ENCODE measurements at places on chromosomes 12 and 14.

DNA sequence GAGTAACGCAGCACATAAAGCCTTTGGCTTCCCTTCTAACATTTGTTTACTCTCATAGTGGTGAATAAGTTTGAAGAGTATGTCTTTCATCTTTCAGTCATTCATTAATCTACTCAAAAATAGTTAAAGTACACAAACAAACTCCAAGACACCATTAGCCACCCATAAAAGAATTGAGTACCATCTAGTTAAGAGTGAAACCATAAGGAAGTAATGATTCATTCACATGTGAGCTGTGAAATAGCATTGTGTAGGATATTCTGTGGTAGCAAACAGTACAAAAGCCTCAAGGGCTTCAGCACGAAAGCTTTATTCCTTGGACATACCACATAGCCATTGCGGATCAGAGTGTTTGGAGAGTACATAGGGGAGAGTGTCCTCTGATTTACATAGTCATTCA, 13.9 kb downstream of the SYT1 start:
- no peak for DNase-seq

GRCh38 chr12:92814584-92814983, 111.8 kb downstream of the PLEKHG7 start:
- DNase-seq, result no peak

DNA sequence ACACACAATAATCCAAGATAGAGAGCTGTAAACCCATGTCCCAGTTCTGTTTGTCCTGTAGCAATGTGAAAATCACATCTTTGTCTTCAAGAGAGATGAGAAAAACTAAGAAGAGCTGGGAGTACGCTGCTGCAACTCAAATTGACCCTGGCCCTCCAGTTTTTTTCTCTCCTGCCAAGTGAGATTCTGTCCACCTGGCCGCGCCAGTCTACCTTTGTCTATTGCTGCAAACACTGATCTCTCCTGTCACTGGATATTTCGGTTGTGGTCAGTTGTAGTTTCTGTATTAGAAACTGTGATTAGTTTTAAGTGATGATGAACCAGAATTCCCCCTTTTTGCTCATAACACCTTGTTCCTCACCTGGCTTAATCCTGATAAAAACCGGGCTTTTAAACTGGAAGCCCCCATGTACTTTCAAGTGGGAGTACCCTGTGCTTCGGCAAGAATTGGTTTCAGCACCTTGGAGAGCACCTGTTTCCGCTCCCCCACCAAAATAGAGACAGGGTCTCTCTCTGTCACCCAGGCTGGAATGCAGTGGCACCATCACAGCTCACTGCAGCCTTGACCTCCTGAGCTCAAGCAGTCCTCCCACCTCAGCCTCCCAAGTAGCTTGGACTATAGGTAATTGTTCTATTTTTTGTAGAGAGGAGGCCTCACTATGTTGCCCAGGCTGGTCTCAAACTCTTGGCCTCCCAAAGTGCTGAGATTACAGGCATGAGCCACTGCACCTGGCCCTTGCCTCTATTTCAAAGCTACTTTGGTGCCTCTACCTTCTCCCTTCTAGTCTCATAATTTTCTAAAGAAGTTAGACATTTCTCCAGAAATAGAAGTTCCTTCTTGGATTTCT, 156.8 kb downstream of the PHETA1 start:
- DNase-seq, result no peak

DNA sequence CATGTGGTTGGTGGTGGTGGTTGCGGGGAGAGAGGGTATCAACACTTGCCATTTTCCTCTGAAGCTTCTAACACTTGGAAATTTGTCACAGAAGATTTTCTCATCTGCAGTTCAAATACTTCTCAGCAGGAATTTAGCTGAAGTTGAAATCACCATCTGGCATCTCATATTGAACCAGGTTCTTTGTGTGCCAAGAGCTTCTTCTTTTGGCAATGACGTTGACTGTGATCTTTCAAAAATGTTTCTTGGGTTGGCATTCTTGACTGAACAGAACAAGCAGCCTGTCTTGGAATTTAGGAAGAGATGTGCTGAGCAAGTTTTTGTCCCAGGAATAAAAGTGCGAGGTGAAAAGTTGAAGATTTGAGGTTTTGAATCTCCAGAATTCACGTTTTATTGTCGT, 8.7 kb upstream of the NIN start:
- DNase-seq, result no peak

DNA sequence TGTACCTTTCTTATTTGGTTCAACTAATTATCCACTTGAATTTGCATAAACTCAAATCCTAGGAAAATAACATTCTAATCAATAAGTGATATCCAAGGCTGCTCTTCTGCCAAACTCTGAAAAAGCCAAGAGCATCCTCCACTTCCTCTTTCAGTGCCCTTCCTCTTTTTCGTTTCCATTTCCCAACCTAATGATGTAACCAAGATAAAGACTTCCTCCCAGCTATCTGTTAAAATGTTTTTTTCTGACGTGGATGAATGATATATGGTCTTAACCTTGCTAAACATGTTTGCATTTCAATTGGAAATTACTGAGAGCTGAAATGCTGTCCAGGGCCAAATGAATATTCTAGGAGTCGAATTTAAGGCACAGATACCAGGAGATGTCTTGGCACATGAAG, 459.5 kb upstream of the PDE3A start:
- DNase-seq, result peak; percentile 72

DNA sequence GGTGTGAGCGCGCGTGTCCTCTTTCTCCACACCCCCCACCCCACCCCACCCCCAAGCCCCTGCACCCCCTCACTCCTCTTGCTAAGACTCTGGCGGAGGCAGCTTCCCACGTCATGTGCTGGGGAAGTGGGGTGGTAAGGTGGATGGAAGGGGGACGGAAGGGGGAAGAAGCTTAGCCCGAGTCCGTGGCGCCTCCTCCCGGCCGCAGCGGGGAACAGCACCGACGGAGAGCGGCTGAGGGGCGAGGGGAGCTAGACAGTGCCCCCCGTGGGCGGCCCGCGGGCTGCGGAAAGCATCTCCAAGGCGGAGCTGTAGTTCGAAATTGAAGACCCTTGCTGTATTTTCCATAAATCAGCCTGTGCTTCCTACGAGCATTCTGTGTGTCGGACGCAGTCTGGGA, 588 bp upstream of the GRIN2B start:
- DNase-seq, result no peak

- DNase-seq, result no peak
Observed at GRCh38 chr12:3085341-3086139, 8.4 kb downstream of the TSPAN9 start.

- peak; percentile 58 for DNase-seq
Observed at GRCh38 chr12:26298785-26299621, 103.6 kb downstream of the SSPN start.

DNA sequence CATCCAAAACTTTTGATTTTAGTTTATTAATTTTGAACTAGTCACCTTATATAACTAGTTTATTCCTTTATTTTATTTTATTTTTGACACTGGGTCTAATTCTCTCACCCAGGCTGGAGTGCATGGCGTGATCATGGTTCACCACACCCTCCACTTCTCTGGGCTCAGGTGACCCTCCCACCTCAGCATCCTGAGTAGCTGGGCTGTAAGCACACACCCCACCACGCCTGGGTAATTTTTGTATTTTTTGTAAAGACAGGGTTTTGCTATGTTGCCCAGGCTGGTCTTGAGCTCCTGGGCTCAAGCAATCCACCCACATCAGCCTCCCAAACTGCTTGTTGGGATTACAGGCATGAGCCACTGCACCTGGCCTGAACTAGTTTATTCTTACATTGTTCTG, 17.3 kb downstream of the PCNX1 start:
- no peak for DNase-seq
